Stimulated activated naive CD8-positive, alpha-beta T cell treated with anti-CD3 and anti-CD28 coated beads, Interleukin-15, Interleukin-2, amounts not matched to agents 100 U/mL and 50 U/mL, for 24 hours (primary cell): ENCODE measurements at places on chromosomes 2 and 18.
A peak's percentile ranks its signal among the peaks of the same experiment; 100 is the strongest.

- DNase-seq = no peak
Observed at GRCh38 chr18:36406805-36407204, 109.3 kb downstream of the FHOD3 start.

DNA sequence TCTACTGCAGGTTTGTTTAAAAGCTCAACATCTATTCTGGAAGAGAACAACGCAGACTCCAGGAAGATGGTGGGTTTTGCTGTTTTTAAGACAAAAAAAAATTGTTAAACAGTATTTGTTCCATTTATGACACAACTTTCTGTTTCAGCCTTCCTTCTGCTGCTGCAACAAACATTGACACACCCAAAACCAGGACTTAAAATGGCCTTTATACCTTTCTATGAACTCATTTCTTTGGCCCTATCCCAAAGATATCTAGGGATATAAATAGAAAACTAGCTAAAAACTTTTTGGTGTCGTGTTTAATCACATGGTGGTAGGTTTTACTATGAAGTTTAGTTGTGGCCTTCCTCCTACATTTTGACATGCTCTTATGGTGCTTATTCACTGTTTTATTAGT, 964 bp upstream of the GALNT3 start:
- DNase-seq = no peak

GRCh38 chr2:118443596-118443995, 355.3 kb downstream of the INSIG2 start:
- no peak for DNase-seq

- no peak for DNase-seq
Observed at GRCh38 chr2:183242937-183243336, 118.7 kb downstream of the NUP35 start.

DNA sequence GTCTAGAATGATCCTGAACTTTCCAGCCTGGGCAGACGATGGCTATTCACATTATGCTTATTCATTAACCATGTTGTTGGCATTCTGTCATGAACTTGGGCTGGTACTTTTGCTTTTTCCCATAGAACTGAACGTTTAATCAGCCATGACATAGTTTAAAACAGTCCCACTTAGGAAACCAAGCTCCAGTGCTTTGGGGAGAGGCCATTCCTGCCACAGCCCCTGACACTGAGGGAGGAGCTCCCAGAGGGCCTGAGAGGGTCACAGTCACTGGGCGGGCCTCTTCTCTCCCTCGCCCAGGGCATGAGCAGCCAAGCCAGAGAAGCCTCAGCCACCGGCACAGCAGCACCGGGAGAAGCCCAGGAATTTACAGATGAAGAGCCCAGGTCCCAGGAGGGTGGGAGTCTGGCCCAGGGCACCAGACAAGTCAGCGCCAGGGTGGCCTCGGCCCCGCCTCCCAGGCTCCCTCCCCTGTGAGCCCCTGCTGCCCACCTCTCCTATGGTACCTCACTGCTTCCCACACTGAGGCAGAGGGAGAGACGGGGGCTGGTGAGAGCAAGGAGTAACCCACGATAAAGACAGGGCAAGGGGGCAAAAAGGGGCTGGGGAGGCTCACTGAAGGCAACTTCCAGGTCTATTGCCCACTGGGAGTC, 33.6 kb downstream of the MAL start:
- no peak for DNase-seq

- peak; percentile 99 for DNase-seq
Observed at GRCh38 chr2:44168681-44169154, at the start of gene PPM1B. PPM1B (plus strand) TSS chr2:44168875; CDS start chr2:44201200, 32,325 bp downstream.

DNA sequence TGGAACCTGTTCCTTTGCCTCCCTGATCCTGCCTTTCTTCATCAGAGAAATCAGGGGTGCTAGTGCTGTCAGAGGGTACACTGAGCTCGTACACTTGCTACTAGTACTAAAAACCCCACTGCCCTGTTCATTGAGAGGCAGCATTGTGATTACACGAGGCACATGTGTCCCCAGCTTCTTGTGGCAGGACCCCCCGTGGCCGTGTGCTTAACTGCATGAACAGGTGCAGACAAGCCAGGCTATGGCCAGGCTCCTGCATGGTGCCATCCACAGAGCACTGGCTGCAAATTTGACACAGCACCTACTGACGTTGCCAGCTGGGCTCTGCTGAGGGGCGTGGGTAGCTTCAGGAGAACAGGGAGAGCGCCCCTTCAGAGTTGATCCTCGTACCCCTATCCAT, 248.4 kb downstream of the GLI2 start:
- DNase-seq = no peak

GRCh38 chr2:73451263-73451972, 65.8 kb downstream of the ALMS1 start:
- DNase-seq = no peak

- no peak for DNase-seq
Observed at GRCh38 chr2:72134997-72135800, 12.5 kb downstream of the CYP26B1 start.

GRCh38 chr2:64219149-64219548, 74.9 kb upstream of the PELI1 start:
- DNase-seq = no peak

DNA sequence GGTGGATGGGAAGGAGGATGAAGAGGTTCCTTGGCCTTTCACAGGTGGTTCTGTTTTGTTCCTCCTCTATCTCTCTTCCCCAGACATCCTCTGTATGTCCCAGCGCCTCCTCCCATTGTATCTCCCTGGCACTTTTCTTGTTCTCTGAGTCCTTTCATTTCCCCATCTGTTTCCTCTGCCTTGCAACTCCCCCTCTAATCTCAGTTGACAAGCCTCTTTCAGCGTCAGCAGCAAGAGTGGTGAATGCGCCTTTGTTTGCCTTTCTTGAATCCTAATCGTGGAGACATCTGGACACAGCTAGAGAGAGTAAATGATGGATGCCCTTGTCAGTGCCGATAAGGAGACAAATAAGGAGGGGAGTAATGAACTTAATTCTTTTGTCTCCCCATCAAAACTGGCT, 167.0 kb downstream of the NDUFA10 start:
- DNase-seq = no peak

DNA sequence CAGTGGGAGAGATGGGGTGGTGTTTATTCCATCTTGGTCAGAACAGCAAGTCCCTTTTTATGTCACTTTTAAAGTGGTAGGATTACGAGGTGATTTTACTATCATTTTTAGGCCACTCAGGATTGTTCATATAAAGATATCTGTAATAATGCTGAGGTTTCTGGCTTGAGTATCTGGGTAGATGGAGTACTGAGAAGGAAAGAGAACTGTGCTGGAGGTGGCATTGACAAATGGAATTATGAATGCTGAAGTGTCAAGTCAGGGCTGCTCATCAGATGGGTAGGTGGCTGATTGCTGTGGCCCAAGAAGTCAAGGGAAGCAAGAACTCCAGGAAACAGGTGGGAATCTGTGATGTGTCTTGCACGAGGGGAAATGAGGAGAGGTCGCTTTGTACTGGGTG, 85.3 kb upstream of the MGAT4A start:
- no peak for DNase-seq

GRCh38 chr2:164504253-164504652, 117.0 kb downstream of the GRB14 start:
- DNase-seq = no peak

- DNase-seq = peak; percentile 16
Observed at GRCh38 chr2:110812726-110813645, 80.6 kb downstream of the ACOXL start.

DNA sequence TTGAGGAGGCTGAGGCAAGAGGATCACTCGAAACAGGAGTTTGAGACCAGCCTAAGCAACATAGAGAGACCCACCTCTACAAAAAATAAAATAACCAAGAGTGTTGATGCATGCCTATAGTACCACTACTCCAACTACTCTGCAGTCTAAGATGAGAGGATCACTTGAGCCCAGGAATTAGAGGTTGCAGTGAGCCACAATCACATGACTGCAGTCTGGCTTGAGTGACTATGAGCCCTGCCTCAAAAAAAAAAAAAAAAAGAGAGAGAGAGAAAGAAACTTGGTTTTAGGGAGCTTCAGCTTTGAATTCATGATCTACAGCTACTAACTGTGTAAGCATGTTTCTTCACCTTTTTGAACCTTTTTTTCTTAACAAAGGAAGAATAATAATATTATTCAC, 119.9 kb downstream of the HNMT start:
- no peak for DNase-seq

DNA sequence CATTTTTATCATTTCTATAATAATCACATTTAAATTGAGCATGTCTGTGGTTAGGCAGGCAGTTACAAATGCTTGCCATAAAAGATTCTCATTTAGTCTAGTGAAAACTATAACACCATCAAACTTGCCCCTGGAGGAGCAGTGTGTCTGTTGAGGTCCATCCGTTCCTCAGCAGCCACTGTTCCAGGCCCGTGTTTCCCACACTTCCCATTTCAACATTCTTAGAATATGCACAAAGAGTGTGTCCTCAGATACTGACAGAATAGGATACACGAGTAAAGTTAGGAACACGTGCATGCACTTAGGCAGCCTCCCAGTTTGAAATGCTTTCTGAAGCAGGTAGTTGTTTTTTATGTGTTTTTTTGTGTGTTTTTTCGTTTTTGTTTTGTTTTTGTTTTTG, 39.9 kb downstream of the NCK2 start:
- no peak for DNase-seq

DNA sequence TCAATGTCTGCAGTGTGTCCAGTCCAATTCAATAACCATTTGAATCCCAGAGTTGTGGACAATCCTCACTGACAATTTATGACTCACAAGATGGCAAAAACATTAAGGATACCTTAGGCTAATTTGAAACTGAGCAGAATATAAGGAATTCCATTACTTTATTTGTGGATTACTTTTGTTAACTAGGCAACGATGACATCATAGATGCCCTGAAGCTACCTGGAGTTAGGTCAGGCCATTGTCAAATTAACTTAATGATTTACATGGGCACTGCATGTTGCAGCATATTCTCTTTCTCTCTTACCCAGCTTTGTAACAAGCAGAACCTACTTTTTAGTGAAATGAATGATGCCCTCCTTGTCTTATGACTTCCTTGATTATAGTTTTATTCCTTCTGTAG, 100.0 kb upstream of the CDCA7 start:
- no peak for DNase-seq

DNA sequence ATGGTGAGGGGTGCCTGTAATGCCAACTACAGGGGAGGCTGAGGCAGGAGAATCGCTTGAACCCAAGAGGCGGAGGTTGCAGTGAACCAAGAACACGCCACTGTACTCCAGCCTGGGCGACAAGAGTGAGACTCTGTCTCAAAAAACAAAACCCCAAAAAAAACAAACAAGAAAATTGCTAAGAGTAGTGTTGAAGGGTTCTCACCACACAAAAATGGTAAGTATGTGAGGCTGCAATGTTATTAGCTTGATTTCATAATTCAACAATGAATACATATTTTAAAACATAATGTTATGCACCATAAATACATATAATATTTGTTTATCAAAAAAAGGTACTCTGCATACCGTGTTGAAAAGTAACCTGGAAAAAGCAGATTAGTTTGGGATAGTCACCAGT, 45.8 kb downstream of the PSMG2 start:
- DNase-seq = no peak

DNA sequence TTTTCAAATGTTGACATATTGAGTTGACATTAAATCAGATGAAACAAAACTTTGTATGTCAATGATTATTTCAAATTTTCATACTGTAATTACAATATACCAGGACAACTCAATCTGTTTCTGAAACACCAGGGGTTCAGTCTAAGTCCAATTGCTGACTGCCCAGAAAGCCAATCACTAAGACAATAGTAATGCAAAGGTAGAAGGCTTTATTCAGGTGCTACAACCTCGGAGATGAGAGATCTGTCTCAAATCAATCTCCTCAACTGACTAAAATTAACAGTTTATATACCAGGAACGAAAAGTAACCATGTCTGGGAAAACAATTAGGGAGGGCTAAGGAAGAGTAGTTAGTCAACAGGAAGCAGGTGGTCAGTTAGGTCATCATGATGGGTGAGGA, 1400.4 kb downstream of the SUCLG1 start:
- no peak for DNase-seq

DNA sequence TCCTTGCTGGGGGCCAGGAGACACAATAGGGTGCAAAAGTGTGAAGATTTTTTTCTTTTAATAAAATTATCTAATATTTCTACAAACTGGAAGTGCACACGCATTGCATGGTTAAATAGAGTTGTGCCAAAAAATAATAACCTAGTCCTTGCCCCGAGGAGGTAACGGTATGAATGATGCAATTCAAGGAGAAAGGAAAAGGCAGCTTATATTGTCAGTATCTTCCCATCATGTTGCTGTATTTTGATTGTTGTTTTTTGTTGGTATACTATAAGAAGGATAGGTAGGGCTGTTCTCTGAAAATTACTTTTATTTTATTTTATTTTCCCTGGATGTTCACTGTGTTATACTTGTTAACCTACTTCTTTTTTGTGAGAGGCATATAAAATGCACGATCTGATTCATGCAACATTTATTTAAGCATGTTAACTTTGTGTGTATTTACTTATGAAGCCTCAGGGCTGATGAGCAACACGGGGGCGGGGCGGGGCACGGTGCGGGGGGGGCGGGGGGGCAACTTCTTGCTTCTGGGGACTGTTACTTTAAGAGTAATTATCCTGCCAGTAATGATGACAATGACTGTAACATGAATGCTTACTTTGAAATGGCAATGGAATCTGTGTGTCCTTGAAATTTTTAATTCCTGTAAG, 118.6 kb downstream of the AQP4 start:
- no peak for DNase-seq

DNA sequence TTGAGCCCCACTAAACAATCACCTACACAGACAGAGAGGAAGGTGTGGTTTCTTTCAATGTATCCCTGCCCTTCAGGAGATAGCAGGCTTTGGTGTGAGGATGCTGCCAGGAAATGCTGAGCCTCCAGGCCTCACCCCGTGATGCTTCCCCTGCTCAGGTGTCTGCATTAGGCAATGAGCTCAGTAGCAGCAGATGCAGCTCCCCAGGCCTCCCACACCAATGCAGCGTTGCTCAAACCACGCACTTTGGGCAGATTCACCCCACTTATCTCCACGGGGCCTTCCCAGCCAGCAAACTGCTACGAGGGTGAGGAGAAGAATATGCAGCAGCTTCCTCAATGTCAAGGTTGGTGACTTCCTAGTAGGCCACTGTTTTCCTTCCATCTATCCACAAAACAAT, 229.3 kb upstream of the PXDN start:
- DNase-seq = no peak

GRCh38 chr18:27616324-27616723, 431.2 kb upstream of the CHST9 start:
- DNase-seq = no peak

DNA sequence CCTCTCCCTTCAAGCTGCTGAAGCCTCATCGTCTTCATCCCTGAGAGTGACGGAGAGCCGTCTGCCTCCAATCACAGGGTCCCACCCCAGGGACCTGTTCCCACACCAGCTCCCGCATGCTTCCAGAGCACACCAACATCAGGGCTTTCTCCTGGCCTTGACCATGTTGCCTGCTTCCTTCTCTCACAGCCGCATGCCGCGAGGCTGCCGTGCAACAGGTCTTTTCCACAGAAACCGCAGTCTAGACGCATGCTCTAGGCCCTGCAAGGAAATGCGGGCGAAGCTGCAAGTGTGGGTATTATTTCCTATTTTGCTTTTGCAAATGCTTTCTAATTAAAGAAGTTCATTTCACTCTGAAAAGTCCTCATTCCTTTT, 277.8 kb downstream of the EIPR1 start:
- no peak for DNase-seq
